Germinal center (tissue), 1 donor: ENCODE measurements at places on chromosomes 3 and 15.

DNA sequence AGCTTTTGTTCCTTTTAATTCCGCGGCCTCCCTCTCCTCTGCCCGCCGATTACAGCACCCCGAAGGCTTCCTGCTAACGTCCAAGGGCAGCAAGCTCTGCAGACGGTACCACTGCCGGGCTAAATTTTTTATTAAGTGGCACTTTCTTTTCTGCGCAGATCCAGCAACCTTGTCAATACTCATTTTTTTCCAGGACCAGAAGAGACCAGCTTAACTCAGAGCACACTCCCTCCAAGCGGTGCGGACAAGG lies 542 bp upstream of the MEIS2 start:
- DNase-seq: peak; percentile 62

DNA sequence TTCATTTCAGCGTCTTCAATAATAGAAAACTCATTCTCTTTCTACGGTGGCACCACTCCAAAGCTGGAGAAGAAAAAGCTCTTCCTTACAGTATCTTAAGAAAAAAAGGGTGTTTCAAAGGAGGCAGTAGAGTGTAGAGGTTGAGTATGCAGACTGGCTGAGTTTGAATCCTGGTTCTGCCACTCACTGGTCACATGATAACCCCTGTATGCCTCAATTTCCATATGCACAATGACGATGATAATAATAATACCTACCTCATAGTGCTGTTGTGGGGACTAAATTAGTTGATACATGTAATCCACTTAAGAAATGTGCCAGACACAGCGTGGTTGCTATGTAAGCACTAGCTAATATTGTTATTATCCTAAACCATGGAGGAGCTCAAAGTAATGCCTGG lies 4.5 kb downstream of the ANP32A start:
- no peak for DNase-seq

DNA sequence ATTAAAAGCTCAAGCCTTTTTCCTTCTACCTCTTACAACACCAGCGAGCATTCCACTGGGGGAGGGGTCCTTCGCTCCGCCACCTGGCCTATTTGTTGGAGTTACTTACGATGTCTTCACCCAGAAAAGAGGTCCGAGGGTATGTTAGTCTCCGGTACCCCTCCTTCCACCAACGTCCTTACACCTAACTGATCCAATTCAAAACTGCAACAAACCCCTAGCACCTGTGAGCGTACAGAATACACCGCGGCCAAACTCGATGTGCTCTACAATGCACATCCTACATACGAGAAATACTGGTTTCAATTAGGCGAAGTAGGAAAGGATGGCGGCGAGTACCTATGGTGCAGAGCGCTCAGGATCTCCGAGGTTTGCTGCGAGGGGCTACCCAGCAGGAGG lies 944 bp downstream of the SLITRK3 start:
- no peak for DNase-seq

- DNase-seq: no peak
Measured at GRCh38 chr3:24149032-24149431, 203.9 kb downstream of the NR1D2 start.

DNA sequence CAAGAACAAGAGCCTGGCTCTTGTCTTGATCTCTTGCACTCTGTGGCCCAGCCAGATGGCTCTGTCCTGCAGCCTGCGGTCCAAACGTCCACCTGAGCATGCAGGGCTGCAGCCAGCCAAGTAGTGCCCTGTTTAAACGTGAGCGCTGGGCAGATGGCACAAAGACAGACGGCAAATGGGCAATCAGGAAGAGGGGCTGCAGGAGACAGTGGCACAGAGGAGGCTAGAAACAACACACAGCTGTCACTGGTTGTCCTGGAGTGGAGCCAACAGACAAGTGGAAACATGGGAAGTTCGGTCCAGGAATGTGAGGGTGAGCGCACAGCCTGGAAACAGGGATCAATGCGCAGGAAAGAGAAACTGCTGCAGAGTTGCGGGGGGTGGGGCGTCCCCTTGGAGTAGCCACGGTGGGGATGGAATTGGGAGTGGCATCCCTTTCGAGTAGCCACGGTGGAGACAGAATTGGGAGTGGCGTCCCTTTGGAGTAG lies 10.7 kb upstream of the ZXDC start:
- DNase-seq: no peak

DNA sequence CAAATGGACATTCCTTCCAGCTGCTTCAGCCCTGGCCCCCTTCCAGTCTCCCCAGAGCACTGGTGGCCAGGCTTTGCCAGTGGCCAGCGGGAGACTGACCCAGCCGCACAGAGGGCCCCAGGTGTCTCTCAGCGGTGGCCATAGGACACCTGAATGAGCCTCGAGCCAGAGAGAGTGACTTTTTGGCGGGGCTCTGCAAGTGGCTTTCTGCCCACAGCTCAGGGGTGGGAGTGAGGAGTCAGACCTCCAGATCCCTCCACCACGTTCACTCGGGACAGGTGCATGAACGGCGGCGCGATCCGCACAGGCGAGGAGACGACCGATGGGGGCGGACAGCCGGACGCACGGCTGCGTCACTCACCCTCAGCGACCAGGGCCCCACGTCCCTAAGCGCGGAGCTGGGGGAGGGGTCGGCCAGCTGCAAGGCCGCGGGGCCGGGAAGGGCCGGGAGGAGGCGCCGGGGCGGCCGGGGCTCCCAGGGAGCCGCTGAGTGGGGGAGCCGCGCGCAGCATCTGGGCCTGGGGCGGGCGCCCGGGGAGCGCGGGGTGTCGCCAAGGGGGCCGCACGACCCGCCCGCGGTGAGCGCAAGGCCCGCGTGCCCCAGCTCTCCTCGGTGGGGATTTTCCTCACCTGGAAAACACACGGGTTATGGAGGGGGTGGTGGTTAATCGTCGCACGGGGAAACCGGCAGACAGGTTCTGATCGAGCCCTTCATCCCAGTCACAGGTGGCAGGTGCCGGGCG lies 57.1 kb downstream of the BDH1 start:
- DNase-seq: no peak

DNA sequence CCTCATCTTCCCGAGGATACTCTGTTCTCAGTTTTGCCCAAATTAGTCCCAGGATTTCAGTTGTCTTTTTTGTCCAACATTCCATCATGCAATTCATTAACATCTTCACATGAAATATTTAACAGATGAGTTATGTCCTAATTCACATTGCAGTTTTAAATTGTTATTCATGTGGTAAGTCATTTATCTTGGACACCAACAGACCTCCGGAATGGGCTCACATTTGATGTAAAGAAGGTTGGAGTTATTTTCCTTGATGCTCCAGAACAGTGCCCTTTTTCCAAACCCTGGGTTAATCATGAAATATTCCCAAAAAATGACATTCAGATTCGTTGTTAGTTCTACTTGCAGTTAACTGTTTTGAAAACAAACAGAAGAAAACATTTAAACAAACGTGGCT lies 32.8 kb upstream of the LRTM1 start:
- DNase-seq: no peak

DNA sequence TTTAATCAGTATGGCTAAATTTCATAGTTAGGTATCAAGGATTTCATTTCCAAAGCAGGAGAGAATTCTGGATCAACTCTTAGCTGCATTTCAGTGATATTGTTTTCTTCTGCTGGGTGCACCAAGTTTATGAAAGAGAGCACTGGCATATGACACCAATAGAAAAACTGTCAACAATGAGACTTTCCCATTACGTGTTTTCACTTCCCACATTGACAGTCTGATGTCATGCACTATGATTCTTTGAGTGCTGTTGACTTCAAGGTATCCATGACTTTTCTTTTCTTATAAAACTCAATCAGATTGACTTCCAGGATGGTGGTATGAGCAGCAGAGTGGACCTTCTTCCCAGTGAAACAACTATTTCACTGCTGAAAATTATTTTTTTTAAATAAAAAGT lies 476.1 kb downstream of the EDEM1 start:
- DNase-seq: no peak

DNA sequence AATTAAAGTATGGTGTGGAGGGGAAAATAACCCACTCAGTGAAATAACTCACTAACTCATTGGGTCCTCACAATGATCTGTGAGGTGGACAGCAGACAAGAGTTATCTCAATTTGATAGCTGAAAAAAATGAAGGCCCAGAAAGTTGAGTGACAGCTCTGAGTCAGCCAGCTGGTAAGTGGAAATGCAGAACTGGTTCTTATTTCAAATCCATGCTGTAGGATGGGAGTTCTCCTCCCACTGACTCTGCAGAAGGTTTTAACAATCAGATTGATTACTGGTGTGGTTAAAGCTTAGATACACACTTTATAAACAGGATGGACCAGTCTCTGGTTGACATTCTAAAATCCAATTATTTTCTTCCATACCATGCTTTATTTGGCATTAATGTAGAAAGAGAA lies 87.0 kb upstream of the LMOD3 start:
- DNase-seq: no peak

- DNase-seq: no peak
Measured at GRCh38 chr3:194562986-194563385, 70.2 kb downstream of the TMEM44 start.

- no peak for DNase-seq
Measured at GRCh38 chr3:45057557-45057956, 31.5 kb downstream of the CLEC3B start.

DNA sequence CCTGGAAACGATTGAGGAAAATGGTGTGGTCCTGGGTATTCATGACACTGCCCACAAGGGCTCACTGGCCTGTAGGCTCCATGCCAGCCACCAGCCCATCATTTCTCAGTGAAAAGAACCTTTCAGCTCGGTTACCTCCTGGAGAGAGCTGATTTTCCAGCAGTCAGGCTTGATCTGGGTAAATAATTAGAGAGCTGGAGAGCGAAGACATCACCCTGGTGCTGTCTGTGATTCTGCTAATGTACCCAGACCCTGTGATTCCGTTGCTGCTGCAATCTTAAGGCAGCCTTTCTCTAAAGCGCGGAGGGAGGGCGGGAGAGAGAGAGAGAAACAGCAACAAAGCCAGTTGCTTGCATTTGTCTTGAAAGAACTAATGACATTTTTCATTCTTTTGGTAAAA lies 221.9 kb upstream of the TOPAZ1 start:
- no peak for DNase-seq

DNA sequence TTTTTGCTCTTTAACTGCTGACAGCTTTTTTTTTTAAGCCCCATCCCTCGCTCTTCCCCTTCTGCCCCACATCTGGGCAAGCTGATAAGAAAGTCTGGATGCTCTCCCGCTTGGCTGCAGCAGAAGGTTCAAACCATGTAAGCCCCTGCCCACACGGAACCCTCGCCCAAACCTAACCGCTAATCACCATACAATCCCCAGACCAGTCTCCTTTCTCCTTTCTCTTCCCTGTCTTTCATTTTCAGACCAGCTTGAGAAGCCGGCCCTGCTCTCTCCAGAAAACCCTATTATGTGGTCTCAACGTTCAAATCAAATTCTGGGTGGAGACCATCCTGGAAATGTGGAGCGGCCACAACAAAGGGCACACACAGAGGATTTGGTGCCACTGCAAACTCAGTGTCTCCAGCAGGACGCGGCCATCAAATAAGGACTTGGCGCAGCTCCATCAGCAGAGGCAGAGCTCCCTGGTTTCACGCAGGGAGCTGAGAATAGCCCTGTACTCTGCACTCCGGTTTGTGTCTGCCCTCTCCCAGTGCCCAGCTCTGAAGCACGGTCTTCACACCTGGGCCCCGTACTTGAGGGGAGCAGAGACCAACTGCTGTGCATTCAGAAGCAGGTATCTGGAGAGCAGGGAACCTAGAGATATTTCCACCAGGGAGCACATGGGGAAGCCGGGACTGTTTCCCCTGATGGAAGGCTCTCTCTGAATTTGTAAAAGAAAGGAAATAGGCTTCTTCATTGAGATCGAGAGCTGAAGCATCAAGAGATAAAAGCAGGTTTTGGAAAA lies 92.6 kb downstream of the XXYLT1 start:
- DNase-seq: no peak

DNA sequence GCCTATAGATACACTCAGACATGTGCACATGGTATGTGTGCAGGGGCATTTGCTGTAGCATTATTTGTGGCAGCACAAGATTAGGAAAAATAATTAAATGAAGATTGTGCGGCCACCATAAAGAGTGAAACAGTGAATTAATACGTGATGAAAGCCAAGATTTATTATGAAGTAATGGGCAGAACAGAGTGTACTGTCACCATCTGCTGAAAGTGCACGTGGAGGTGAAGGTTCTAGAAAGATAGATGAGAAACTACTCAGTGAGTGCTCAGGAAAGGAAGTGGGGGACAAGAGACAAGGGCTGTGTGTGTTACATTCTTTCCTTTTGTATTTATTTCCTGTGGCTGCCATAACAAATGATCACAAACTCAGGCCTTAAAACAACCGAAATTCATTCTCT lies 246.1 kb upstream of the ATP10A start:
- DNase-seq: no peak

DNA sequence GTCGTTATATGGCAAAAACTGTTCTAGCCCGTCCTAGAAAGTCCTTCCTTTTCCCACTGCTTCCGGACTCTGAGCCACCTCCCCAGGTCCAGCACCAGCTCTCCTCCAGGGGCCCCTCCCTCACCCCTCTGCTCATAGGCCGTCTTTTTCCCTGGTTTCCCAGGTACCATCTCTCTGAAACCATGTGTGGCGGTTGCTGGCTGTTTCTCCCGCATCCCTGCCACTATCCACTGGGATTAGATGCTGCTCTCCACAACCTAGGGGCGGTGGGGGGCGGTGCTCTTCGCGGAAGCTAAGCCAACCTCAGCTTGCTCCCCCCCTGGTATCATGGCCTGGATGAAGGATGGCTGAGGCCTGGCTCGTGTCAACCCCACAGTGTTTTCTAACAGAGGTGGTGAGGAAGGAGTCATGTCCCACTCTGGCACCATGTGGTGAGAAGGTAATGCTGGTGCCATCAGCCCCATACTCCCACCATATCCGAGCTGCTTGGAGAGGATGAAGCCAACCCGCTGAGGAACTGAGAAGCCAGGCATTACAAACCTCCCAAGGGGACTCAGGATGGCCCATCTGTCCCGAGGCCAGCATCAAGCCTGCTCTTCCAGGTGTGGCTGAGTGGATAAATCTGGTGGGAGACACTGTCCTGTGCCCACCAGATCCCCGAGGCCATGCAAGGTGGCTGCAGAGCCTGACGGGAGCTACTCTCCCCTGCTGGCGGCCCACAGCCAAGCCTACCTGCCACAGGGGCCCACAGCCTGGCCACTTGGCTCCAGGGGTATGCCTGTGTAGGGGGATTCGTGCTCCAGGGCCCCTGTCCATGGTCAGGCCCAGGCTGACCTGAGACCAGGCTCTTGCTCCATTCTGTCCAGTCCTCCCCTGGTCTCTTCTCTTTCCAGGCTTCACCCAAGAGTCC lies 27.9 kb upstream of the SLC41A3 start:
- no peak for DNase-seq
